ENCODE measurements at places on chromosomes 5 and 9.

DNA sequence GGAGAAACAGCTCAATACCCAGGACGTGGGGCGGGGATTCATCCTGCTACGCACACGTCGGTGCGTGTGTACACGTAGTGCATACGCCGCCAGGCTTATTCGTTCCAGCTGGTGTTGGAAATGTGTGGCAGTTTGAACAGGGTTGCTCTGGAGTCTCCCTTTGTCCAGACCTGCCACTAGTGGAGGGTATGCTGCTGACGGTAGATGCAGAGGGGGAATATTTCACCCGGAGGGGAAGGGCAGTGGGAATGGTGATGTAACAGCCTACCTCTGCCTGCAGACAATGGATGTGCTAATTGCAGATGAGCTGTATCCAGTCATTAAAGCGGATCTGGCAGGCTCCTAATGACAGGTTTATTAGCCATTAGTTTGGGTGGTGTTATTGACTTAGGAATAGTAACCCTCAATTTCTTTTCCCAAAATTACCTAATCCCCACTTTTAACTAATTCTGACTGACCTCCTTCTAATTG lies 142.7 kb downstream of the PAX5 start:
- DNase-seq, result no peak

- DNase-seq, result no peak
Observed at GRCh38 chr9:78835928-78836450, 539.1 kb downstream of the PSAT1 start.

DNA sequence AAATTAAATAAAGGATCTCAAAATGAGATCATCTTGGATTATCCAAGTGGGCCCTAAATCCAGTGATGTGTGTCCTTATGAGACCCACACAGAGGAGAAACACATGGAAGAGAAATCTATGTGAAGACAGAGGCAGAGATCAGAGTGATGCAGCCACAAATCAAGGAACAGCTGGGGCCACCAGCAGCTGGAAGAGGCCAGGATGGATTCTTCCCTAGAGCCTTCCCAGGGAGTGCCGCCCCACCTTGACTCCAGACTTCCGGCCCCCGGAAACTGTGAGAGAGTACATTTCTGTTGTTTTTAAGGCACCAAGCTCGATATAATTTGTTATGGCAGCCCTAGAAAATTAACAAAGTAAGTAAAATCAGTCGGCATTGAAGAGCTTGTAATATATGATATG lies 286.9 kb downstream of the FBXL7 start:
- no peak for DNase-seq

DNA sequence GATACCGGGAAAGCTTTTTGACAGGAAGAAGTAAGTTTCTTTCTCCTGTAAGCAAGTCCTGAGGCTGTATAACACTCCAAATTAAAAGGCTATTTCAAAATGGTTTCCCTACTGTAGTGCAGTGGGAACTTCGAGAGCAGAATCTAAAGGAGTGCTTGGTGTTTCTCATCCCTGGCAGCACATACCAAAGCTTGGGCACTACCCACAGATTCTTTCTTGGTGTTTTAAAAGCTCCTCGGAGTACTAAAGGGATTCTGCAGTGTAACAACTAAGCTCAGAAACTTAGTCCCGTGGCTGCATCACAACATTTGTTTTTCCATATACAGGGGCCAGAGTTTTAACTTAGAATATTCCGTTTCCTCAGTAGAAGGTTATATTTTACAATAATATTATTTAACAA lies 5.6 kb upstream of the APC start:
- no peak for DNase-seq

- no peak for DNase-seq
Observed at GRCh38 chr9:36985769-36986467, 48.1 kb downstream of the PAX5 start.

GRCh38 chr9:21728781-21729180 lies 73.7 kb upstream of the MTAP start:
- DNase-seq, result no peak

GRCh38 chr5:109146591-109146990 lies 263.2 kb downstream of the PJA2 start:
- DNase-seq, result no peak

GRCh38 chr9:93655621-93656425 lies 79.4 kb downstream of the PHF2 start:
- no peak for DNase-seq

- no peak for DNase-seq
Observed at GRCh38 chr9:31536471-31536870, 848.0 kb upstream of the ACO1 start.

DNA sequence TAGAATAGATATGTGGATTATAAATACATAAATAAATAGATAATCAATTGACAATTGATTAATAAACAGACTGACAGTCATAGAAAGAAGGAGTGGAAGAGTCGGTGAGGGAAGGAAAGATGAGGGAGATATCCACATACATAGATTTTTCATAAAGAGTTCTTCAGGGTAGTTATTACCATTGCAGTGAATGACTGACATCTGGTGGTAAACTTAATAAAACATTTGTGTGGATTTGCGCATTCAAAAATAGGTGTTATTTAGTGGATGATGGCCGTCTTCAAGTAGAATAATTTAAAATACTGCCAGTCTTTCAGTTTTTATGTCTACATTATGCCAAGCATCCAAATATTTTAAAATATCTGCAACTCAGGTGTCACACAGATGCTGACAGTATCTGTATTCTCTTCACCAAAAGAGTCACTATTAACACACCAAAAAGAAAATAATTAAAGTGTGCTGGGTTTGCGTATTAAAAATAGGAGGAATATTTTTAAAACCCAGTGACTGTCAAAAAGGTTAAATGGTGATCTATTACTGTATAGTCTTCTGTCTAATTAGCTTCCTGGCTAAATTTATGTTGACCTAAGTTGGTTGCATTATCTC lies 78.8 kb downstream of the GIN1 start:
- no peak for DNase-seq

DNA sequence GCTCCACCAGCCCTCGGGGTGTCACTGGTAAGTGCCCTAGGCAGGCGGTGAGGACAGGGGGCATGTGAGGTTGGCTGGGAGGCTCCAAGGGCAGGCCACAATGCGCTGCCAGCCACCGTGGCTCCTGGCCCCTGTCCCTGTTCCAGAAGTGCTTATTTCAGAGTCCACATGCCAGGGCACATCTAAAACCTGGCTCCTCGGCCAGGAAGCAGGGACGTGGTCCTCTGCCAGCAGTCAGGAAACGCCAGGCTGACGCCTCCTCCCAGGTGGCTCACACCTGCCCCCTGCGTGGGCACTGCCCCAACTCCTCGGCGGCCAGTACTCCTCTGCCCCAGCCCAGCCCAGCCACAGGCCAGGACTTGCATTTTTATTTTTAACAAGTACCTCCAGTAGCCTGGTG lies 68.5 kb downstream of the SECISBP2 start:
- DNase-seq, result no peak

DNA sequence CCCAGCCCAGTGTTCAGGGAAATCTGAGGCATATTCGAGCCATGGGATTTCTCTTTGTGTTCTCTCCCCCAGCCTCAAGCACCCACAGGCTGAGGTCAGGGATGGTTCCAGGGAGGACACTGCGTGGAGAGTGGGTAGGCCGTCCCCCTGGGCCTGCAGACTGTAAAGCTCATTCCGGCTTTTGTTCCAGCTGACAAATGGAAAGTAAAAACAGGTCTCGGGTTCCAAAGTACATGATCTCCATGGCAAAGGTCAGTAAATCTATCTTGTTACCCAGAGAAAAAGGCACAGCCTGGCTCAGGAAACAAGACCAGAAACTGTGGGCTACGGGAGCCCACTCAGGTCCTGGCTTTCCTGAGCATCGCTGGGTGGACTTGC lies 116.2 kb downstream of the ROR2 start:
- DNase-seq, result no peak

DNA sequence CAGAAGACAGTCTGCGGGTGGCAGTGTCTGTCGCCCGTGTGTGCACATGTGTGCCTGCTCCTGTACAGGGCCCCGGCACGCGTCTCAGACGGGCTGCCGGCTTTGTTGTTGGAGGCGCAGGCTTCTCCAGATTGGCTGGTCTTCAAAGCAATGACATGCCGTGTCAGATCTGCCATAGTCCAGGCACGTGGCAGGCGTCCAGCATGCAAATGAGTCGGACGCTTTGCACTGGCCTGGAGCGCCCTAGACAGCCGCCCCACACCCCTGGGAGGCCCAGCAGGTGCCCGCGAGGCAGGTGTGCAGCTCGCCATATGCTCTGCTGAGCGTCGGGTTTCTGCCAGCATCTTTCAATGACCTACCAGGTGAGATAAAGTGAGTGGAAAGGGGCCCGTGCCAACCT lies 71.5 kb downstream of the GADD45G start:
- DNase-seq, result no peak

DNA sequence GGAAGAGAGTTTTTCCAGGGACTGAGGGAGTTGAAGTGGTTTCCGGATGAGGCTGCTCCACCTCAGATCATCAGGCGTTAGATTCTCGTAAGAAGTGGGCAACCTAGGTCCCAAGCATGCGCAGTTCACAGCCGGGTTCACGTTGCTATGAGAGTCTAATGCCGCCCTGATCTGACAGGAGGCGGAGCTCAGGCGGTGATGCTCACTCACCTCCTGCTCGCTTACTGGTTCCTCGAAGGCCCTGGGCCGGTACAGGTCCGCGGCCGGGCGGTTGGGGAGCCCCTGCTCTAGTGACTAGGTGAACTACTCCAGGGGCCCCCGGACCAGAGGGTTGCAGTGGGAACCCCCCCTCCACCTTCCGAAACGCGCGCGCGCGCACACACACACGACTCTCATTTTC lies 997 bp upstream of the RNF130 start:
- DNase-seq, result no peak

- DNase-seq, result no peak
Observed at GRCh38 chr5:178090856-178091255, 22.5 kb upstream of the N4BP3 start.

GRCh38 chr5:157820593-157821252 lies 38.2 kb downstream of the CLINT1 start:
- DNase-seq, result no peak

DNA sequence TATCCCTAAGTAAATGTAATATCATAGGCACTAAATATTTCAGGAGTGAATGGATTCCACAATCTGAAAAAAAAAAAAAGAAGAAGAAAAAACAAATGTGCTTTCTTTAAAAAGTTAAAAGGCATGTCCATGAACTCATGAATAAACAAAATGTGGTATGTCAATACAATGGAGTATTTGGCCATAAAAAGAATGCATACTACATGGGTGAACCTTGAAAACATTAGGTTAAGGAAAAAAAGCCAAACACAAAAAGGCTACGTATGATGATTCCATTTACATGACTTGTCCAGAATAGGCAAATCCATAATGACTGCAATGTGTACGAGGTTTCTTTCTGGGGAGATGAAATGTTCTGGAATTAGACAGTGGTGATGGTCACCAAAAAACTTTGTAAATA lies 45.3 kb downstream of the FNIP1 start:
- DNase-seq, result no peak

DNA sequence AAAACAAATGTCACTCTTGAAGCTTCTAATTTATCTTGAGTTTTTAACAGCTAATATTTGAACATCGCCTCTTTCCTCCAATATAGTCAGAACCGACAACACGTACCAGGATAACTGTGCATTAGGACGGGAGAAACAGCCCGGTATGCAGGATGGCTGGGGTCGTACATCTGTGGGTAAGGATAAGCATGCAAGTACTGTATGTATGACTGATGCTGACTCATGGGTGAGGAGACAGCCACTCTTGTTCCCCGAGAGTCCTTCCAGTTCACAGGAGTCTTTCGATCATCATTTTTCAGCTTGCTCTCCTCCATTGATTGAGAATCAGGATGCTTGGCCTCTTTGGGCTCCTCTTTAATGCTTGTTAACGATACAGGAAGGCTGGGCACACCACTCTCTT lies 102.3 kb downstream of the ZNF608 start:
- no peak for DNase-seq

DNA sequence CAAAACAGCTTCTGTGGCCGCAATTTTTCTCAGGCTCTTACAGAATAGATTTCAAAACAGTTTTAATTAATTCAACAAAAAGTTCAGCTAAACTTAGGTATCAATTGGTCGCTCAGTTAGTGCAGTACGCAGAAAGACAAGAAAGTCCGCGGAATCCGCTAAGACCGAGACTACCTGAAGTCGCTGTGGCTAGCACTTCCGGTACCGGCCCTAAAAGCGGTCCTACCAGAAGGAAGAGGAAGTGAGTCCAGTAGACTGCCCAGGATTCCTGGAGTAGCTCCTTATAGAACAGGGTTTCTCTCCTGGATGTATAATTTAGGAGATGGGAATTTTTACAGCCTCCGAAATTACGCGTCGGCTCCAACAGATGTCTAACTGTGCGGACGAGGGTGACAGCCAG lies 16.6 kb upstream of the PCDHB2 start:
- no peak for DNase-seq

GRCh38 chr5:81971111-81971711 lies 612 bp upstream of the ATG10 start:
- no peak for DNase-seq

GRCh38 chr9:95506428-95506677 lies 10.4 kb downstream of the PTCH1 start:
- no peak for DNase-seq

DNA sequence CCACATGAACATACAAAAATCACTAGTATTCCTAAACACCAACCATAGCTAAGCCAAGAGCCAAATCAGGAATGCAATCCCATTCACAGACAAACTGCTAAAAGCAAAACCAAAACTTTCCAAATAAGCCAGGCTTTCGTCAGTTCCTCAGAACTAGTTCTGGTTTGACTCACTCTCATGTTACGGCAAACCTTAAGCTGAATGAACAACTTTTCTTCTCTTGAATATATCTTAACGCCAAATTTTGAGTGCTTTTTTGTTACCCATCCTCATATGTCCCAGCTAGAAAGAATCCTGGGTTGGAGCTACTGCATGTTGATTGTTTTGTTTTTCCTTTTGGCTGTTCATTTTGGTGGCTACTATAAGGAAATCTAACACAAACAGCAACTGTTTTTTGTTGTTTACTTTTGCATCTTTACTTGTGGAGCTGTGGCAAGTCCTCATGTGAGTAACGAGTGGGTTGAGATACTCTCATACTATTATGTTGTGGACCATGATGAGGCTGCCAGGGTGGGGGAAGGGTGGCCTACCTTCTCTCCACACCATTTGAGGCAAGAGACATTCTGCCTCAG lies at the start of gene PDCD1LG2:
Gene PDCD1LG2 (plus strand): TSS at position 172 of the 572 bp plus-strand sequence. CDS start 12,016 bp downstream, outside the sequence.
- DNase-seq, result peak; percentile 34

GRCh38 chr9:77827104-77827784 lies 179.1 kb upstream of the GNA14 start:
- no peak for DNase-seq

DNA sequence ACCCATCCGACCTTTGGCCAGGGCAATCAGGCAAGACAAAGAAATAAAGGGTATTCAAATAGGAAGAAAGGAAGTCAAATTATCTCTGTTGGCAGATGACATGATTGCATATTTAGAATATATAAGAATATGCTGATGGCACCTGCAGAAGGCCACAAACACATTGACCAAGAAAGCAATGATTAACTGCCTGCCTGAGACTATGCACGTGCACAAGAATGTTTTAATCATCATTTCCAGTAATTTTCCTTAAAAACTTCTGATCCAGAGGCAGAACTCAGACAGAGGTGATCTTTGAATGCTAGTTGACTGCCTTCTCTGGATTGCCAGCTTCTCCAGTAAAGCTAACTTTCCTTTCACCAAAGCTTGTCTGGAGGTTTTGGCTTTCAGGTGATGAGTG lies 260.2 kb downstream of the DTWD2 start:
- DNase-seq, result no peak

- no peak for DNase-seq
Observed at GRCh38 chr9:105051897-105052296, 123.9 kb upstream of the ABCA1 start.

- no peak for DNase-seq
Observed at GRCh38 chr5:138748630-138749081, 4.6 kb upstream of the CTNNA1 start.

- no peak for DNase-seq
Observed at GRCh38 chr5:64814073-64814472, 45.3 kb downstream of the CWC27 start.

- no peak for DNase-seq
Observed at GRCh38 chr9:90770927-90771326, 30.7 kb upstream of the SYK start.

All from activated CD4-positive, alpha-beta T cell treated with anti-CD3 and anti-CD28 coated beads for 24 hours (primary cell).